DMS79 (cell line): ENCODE measurements at places on chromosomes 3 and 15.

DNA sequence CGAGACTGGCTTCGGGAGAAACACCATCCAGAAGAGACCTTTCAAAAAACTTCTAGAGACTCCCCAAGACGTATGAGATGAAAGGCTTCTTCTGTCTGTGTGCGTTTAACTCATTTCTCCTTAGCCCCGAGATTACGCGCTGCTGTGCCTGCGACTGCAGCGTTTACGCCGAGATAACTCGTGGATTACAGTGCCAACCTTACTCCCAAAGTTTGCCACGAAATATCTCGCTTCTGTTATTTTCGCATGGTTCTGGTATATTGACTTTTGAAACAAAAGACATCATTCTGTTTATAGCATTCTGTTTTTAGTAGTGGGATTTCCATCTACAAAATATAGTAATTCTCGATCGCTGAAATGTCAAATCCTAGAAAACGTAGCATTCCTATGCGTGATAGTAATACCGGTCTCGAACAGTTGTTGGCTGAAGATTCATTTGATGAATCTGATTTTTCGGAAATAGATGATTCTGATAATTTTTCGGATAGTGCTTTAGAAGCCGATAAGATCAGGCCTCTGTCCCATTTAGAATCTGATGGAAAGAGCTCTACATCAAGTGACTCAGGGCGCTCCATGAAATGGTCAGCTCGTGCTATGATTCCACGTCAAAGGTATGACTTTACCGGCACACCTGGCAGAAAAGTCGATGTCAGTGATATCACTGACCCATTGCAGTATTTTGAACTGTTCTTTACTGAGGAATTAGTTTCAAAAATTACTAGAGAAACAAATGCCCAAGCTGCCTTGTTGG lies 467 bp downstream of the PGBD4 start:
- no peak for DNase-seq

DNA sequence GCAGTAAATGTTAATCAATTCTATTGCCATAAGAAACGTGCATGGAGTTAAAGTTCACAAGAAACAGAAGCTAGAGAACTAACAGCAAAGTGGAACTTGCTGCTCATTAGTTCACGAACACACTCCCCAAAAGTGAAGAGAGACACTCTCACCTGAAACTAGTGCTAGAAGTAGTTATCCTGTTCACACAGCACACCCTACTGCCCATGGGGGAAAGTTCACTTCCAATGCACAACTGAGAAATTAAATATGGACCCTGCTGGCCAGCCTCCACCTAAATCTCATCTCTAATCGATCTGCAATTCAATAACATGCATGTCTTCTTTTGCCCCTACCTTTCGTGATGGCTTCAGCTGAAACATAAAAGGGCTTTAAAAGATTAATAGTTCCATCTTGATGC lies 39.4 kb upstream of the FRMD4B start:
- no peak for DNase-seq

DNA sequence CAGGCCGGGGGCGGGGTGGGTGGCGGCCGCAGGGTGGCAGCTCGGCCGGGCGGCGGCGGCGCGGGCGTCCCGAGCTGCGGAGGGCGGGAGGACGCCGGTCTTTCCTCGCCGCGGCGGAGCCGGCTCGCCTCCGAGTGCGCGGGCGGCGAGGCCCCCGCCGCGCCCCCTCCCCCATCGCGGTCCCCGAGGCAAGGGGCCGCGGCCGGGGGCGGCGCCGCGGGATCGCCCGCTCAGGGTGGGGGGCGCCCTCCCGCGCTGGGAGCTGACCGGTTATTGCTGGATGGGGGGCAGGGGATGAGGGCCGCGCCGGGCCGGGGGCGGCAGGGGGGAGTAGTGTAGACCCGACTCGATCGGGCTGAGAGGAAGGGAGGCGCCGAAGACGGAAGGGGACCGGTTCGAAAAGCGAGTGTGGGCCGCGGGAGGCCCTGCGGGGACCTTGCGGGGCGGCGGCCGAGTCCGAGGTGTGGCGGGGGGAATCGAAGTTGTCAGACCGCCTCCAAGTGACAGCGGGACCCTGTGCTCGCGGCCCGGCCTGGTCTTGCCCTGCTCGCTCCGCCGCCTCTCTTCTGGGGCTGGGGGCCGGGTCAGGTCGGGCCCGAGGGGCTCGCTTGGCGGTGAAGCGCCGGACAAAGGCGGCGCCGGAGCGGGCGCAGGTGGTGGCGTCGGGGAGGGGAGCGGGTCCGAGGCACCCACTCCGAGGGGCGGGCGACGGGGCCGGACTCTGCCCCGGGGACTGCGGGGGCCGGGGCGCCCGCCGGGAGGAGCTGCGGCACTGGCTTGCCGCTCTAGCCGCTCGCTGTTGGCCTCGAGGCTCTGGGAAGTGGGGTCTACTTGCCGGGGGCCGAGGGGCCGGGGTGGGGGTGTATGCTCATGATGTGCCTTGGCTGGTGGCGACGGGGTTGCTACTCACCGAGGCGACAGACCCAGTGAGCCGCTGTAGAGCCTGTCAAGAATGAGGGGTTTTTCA lies 1.1 kb downstream of the BAHD1 start:
- no peak for DNase-seq

DNA sequence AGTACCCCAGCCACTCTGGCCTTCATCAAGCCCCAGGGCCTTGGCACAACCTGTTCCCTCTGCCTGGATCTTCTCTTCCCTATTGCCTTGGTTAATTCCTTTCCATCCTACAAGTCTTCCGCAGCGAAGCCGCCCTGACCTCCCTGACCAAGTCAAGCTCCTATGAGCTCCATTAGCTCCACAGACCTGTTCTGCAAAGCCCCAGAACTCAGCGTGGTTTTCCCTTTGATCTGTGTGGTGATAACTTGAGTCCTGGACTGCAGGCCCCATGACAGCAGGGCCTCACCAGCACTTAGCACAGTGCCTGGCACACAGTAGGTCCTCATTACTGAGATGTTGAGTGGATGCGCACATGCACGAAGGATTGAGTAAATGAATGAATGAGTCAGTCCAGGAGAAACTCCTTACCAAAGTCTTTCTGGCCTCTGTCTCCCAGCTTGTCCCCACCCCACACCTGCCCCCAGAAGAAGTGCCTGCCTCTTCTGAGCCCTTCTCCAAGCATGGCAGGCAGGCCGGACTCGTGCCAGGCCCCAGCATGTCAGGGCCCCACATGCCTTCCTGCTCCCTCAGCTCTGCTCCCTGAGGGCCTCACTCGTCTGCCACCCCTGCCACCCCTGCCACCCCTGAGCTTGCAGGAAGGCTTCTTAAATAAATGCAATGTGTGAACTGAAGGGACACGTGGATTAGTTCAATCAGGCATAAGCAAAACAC lies 6.3 kb downstream of the ANPEP start:
- no peak for DNase-seq

DNA sequence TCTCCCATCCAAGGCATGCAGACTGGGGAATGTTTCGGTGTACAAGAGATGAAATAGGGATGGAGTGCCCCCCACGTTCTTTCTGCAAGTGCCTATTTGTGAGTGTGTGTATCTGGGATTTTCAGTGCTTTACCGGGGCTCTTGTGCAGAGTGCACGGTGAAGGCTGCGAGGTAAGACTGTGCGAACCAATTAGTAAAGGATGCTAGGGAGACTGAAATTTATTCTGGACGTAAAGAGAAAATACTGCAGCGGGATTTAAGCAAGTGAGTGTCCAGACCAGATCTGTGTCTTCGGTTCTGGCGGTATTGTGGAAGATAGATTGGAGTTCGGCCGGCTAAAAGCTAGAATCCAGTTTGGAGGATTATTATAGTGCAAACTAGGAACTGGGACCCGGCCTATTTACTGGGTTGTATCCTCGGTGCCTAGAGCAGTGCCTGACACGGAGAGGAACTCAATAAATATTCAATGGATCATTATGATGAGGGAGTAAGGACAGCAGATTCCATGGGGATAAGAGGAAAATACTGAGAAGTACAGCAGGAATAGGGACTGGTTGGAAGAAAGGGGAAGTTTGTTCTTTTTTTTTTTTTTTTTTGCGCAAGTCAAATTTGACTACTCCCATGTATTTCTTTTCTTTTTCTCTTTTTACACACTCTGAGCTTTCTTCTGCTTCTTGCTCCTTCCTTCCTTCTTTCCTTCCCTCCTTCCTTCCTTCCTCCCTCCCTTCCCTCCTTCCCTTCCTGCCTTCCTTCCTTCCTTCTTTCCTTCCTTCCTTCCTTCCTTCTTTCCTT lies 580 bp upstream of the MAGEF1 start:
- no peak for DNase-seq
